ENCODE measurements at places on chromosomes 7 and 10.

DNA sequence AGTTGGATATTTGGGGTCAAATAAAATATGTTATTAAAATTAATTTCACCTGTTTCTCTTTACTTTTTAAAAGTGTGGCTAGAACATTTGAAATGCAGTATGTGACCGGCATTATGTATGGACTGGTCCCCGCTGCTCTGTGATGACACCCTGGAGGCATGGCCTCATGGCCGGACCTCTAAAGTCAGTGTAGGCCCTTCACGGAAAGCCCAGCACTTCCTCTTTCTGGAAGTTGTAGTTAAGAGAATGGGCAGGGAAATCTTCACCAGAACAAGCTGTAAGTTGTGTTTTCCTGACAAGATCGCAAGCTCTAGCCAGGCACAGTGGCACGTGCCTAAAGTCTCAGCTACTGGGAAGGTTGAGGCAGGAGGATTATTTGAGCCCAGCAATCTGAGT, 38.3 kb upstream of the SRGN start:
- DNase-seq, result no peak

GRCh38 chr7:5408777-5409176, 14.9 kb downstream of the TNRC18 start:
- DNase-seq, result no peak

DNA sequence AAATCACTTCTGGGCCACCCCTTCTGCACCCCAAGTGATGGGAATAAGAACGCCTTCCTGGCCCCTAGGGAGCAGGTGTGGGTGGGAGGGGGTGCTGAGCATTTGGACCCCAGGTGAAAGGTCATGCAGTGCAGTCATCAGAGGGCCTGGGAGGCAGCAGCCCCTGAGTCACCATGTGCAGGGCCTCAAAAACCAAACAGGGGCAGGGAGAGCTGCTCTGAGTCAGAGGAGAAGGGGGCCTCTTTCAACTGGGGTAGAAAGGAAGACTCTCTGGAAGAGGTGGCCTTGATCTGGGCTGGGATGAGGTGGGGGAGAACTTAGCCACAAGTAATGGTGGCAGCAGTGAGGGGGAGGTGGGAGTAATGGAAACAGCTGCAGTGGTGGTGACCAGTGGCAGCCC, 164.3 kb downstream of the BUB3 start:
- no peak for DNase-seq

DNA sequence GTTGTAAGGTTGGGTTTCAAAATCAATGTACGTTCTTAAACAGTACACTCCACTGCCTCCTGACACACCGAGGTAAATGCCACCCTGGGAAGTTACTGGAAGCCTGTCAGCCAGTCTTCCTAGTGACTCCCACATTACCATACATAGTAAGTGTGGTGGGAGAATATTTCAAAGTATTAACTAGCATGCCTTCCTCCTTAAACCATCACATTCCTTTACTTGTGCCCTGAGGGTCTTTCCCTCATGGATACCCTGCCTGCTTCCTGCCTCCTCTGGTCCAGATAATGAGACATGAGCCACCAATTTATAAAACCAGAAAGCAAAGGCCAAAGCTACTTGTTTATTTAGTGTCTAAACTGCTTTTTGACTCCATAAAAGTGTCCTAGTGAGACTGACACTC, 23.3 kb upstream of the SORCS3 start:
- DNase-seq, result no peak

GRCh38 chr10:127972751-127973357, 66.0 kb downstream of the PTPRE start:
- DNase-seq, result no peak

- no peak for DNase-seq
These were observed 7.5 kb downstream of the SAMD9L start for GRCh38 chr7:93140582-93141191.

GRCh38 chr10:88333248-88333630, 249.9 kb downstream of the RNLS start:
- DNase-seq, result no peak

- no peak for DNase-seq
These were observed 23.7 kb downstream of the NUP42 start for GRCh38 chr7:23205577-23205908.

GRCh38 chr7:107080099-107080505, 35.6 kb downstream of the PRKAR2B start:
- no peak for DNase-seq

- no peak for DNase-seq
These were observed 942 bp downstream of the TRAPPC14 start for GRCh38 chr7:100157334-100158228.

GRCh38 chr10:24603333-24603732, 120.4 kb downstream of the ARHGAP21 start:
- no peak for DNase-seq

DNA sequence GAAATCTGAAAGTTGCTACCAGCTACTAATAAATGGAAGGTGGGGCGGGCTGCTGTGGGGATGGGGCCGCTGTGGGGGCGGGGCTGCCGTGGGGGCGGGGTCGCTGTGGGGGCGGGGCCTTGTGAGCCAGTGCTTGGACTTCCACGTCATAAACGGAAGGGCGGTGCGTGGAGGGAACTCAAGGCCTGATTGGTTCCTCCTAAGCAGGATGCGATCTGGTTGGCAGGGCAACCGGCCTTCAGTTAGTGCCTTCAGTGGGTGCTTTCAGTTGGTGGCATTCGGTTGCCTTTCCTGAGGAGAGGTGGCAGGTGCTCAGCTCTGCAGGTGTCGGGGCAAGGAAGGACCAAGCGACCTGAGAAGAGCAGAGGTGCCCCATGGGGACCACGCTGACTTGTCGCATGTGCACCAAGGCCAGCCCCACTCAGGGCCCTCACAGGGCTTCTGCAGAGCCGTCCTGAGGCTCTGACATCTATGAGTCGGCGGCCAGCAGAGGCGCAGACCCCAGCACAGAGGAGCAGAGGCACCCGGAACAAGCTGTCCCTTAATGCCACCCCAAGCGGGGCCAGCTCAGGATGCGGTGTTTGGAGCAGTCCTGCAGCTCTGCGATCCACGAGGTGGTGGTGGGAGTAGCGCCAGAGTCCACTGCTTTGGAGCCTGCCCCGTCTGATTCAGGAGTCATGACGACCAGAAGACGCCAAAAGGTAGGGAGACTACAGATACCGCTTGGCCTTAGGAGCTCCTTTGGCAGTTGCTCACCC, 54.4 kb upstream of the PDSS1 start:
- DNase-seq, result no peak

- DNase-seq, result no peak
These were observed 506.5 kb downstream of the TCERG1L start for GRCh38 chr10:130804778-130805634.

DNA sequence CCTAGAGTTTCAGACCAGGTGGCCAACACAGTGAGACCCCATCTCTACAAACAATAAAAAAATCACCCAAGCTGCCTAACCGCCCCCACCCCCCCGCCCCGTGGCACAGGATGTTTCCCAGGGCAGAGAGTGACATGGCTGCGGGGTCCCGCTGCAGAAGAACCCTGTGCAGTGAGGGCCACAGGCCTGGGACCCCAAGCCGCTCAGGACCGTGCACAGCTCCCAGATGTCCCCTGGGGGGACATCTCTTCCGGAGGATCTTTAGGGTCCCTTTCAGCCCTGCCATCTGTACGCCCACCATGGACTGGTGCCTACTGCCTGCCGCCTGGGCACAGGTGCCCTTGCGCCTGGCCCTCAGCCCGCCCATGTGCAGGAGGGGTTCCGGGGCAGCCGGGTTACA, 373.6 kb downstream of the DNAJB6 start:
- no peak for DNase-seq

- DNase-seq, result no peak
These were observed 5.0 kb upstream of the TBXAS1 start for GRCh38 chr7:139823959-139824521.

DNA sequence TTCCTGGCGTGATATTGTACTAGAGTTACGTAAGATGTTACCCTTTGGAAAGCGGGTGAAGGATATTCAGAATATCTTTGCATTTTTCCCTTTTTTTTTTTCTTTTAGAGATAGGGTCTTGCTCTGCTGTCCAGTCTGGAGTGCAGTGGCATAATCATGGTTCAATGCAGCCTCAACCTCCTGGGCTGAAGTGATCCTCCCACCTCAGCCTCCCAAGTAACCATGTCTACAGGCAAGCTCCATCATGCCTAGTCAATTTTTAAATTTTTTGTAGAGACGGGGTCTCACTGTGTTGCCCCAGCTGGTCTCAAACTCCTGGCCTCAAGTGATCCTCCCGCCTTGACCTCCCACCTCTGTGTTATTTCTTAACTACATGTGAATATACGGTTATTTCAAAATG, 18.4 kb downstream of the VPS41 start:
- DNase-seq, result no peak

DNA sequence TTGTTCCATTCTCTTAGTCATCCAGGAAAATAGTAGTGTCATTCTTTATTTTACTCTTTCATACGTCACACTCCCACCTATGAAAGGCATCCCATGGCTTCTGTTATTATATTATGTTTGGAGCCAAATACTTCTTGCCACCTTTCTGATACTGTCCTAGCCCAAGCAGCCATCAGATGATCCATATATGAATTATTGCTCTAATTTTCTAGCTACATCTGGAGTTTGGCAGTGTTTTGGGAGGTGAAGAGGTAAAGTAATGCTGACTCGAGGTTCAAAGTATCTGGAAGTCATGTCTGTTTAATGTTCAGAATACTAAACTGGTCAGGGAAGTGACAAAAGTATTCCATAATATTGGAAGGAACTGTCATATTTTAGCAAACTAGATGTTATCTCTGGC, 362.5 kb downstream of the GPR37 start:
- DNase-seq, result no peak

GRCh38 chr7:2761131-2761624, 73.2 kb downstream of the AMZ1 start:
- DNase-seq, result no peak

DNA sequence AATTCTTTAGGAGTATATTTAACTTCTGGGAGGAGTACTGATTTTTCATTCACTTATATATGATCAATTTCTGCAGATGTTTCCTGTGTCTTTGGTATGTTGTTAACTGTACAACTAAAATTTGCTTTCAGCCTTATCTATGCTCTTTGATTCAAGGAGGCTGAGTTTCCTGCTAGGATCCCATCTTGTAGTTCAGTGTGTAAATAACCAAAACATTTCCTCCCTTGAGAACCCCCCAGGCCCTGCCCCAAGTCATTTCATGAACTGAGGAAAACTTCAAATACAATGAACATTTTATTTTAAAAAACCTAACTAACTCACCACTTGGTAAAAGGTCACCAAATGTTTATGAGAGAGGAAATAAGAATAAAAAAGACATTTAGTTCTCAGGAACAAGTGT, 55.5 kb downstream of the VWA2 start:
- DNase-seq, result no peak

GRCh38 chr10:79255007-79255507, 92.2 kb upstream of the PPIF start:
- no peak for DNase-seq

DNA sequence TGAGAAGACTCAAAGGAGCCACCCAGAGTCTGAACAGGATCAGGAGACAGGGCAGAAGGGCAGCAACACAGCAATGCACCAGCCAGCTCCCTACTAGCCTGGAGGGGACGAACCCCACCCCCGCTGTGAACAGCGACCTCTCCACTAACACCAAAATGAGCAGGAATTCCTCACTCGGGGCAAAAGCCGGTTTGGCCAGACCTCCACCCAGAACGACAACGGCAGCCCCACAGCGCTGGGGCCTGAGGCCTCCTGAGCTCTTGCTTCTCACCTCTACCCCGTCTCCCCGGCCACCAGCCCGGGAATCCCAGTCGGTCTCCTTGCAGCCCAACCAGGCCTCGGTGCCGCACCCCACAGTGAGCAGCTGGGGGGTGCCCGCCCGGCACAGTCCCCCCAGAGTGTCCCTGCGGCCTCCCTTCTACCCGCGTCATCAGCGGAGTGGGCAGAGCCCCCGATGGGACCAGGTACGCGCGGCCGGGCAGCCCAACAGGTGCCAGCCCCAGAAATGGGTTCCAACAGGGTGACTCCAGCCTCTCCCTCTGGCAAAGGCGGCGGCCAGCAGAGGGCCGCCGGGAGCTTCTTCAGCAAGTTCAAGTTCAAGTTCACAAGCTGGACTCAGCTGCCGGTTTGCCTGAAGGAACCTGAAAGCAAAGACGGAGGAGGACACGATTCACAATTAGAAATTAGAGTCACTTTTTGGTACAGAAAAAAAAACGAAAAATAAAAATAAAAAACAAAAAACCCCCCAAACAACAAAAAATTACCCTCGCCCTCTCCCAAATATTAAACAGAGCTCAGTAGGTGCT, 129.0 kb downstream of the MARCHF5 start:
- no peak for DNase-seq

DNA sequence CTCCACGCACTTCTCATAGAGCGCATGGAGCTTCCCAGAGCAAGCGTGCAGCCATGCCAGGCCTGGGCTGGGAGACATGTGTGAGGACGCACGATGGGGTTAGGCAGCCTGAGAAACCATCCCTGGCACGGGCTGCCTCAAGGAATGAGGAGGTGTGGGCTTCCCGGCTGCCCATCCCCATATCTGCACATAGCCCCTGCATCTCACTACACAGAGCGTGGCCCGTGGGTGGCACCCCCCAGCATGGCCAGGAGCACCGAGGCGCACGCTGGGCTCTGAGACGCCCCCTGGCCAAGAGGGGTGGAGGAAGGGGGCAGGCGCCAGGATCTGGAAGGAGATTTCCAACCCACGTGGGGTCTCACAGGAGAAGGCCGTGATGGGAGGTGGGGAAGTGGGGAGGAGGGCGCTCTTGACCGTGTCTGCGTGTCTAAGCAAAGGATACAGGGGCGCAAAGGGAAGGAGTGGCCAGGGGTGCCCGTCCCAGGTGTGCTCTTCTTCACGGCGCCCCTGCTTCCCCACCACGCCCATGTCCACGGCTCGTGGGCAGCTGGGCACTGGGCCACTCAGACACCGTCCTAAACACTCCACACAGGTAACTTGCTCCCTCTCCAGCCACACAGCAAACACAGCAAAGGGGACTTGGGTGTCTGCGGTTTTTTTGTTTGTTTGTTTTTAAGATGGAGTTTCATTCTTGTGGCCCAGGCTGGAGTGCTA, 340.5 kb downstream of the PTPRN2 start:
- no peak for DNase-seq

GRCh38 chr7:16233517-16233916, 187.8 kb downstream of the CRPPA start:
- no peak for DNase-seq

- DNase-seq, result no peak
These were observed 217.1 kb upstream of the DPP6 start for GRCh38 chr7:153835103-153835502.

GRCh38 chr7:119664601-119665000, 608.4 kb upstream of the KCND2 start:
- peak; percentile 36 for DNase-seq

- DNase-seq, result no peak
These were observed 99.4 kb downstream of the CTBP2 start for GRCh38 chr10:125060826-125061556.

DNA sequence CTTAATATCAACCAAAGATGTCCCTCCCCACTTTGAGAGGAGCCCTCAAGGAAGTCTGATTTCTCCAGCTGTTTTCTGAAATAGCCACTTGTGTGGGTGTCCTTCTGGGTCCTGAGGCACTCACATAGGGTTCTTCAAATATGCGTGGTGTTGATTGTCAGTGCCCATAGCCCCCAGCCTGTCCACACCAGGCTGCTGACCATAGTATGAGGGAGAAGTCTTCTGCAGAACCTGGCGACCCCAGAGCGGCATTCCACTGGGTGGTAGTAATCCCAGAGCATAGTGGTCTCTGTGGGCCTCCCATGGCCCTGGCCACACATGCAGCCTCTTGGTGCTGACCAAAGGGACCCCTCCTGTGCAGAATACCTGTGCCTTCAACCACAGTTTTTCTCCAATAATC, 82.7 kb upstream of the MACROH2A2 start:
- no peak for DNase-seq

GRCh38 chr7:127666602-127667001, 14.6 kb downstream of the SND1 start:
- no peak for DNase-seq

GRCh38 chr10:125089469-125089868, 70.9 kb downstream of the CTBP2 start:
- DNase-seq, result no peak

Measured in HS-27A (cell line).